ENCODE measurements at places on chromosomes 5 and 9. TPM values are rescaled to one million over a fixed set of nuclear protein-coding genes. Genes with fewer than 3 reads are reported as not detected.

Gene SLC36A2
- not detected for total RNA-seq

GRCh38 chr5:6085341-6085860 lies 292.9 kb downstream of the MED10 start:
- DNase-seq = no peak
- no peak overlapping the region for H3K4me3 ChIP-seq
- no peaks in the 10 kb centered on the region for H3K36me3 ChIP-seq
- H3K4me1 ChIP-seq = no peaks in the 10 kb centered on the region
- no peak overlapping the region for H3K27ac ChIP-seq
- no peaks in the 10 kb centered on the region for H3K27me3 ChIP-seq

DNA sequence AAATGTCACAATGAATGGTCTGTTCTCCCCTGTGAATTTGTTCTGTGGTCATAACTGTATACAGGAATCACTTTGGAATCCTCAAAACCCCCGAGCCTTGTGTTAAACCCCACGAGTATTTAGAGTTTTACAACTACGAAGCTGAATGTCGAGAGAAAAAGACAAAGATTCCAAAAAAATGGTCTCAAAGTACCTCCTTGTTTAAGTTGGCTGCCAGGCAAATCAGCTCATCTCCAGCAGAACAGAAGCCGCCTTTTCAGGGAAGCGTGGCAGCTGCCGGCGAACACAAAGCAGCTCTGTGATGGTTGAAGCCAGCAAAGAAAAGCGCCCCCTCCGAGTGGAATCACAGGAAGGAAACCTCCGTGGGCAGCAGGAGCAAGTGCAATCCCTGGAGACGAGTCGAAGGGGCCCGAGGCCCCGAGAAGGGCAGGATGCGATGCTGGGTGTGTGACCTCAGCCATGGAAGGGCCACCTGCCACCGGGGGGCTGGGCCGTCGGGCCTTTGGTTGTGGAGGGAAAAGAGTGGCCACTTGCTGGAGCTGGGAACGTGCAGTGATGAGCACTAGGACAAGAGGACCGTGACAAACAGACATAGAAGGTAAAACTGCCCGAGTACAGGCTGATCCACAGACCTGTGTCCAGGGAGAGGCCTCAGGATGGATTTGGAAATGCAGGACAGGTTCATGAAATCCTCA lies 706.4 kb downstream of the SEMA5A start:
- no peak for DNase-seq
- peaks cover 22% of the 10 kb centered on the region for H3K4me1 ChIP-seq
- H3K27ac ChIP-seq = no peak overlapping the region

DNA sequence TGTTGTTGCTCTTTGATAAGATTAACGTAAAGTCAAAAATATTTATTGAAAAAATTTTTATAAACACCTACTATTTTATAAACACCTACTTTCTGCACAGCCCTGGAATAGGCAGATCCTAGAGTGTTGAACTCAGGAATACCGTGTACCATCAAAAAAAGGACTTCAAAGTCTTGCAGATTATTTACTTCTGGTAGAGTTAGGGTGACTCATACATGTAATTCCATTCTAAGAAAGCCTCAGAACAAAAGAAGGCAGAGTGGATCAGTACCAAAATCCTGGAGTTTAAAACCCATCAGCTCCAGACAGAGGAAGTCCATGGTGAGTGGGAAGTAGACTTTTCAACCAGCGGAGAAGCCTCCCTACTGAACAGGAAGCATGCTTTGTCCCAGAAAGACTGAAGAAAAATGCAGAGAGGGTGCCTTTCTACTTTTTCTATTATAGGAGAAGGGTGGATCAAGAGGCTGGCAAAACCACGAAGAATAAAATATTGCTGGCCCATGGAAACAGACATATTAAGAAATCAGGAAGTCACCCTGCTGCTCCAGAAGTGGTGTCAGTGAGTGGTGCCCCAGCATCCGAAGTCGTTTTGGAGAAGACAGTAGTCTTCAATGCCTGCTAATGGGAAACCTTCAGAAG lies 45.1 kb upstream of the DAB2 start:
- no peaks in the 10 kb centered on the region for H3K36me3 ChIP-seq
- H3K27ac ChIP-seq = no peak overlapping the region
- DNase-seq = no peak
- H3K27me3 ChIP-seq = no peaks in the 10 kb centered on the region
- peaks cover 40% of the 10 kb centered on the region for H3K4me1 ChIP-seq
- H3K4me3 ChIP-seq = no peak overlapping the region

Gene GGTA1
- 1.1 TPM for total RNA-seq

GRCh38 chr9:130884542-130885483 lies 11.8 kb downstream of the QRFP start:
- no peak overlapping the region for H3K4me3 ChIP-seq
- no peak overlapping the region for H3K27ac ChIP-seq
- H3K36me3 ChIP-seq = peaks cover 51% of the 10 kb centered on the region
- H3K4me1 ChIP-seq = peaks cover 3% of the 10 kb centered on the region

- no peaks in the 10 kb centered on the region for H3K27me3 ChIP-seq
- peaks cover 4% of the 10 kb centered on the region for H3K36me3 ChIP-seq
- peaks cover 4% of the 10 kb centered on the region for H3K4me1 ChIP-seq
- H3K4me3 ChIP-seq = no peak overlapping the region
- H3K27ac ChIP-seq = no peak overlapping the region
- peak; percentile 8 for DNase-seq
These were observed 38.4 kb downstream of the ZNF618 start for GRCh38 chr9:113914517-113914916.

- peaks cover 3% of the 10 kb centered on the region for H3K36me3 ChIP-seq
- H3K27ac ChIP-seq = peak overlapping the region; percentile 98
- peaks cover 12% of the 10 kb centered on the region for H3K4me1 ChIP-seq
- DNase-seq = no peak
- no peak overlapping the region for H3K4me3 ChIP-seq
These were observed 93.8 kb upstream of the BNC2 start for GRCh38 chr9:16964228-16964627.

DNA sequence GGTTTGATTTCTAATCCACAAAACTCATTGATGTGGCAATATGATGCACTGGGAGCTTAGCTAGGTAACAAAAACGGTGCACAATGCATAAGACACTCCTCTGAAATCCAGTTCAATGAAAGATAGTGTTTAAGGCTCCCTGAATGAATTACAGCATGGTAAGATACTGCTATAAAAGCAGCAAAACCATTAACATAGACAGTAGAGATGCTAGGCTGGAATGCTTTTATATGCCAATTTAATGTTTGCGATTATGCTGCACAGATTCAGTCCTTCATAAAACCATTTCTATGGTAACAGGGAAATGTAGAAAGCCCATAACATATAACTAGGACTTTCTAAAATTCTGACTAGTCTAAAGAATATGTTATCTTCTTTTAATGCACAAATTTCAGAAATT lies 180.8 kb upstream of the NUDT12 start:
- no peak overlapping the region for H3K4me3 ChIP-seq
- no peak for DNase-seq
- no peaks in the 10 kb centered on the region for H3K36me3 ChIP-seq
- H3K27me3 ChIP-seq = peaks cover 3% of the 10 kb centered on the region
- no peaks in the 10 kb centered on the region for H3K4me1 ChIP-seq
- no peak overlapping the region for H3K27ac ChIP-seq

GRCh38 chr5:137453483-137454080 lies 45.5 kb downstream of the SPOCK1 start:
- H3K4me3 ChIP-seq = no peak overlapping the region
- peaks cover 3% of the 10 kb centered on the region for H3K4me1 ChIP-seq
- no peak for DNase-seq
- no peaks in the 10 kb centered on the region for H3K27me3 ChIP-seq
- no peak overlapping the region for H3K27ac ChIP-seq

DNA sequence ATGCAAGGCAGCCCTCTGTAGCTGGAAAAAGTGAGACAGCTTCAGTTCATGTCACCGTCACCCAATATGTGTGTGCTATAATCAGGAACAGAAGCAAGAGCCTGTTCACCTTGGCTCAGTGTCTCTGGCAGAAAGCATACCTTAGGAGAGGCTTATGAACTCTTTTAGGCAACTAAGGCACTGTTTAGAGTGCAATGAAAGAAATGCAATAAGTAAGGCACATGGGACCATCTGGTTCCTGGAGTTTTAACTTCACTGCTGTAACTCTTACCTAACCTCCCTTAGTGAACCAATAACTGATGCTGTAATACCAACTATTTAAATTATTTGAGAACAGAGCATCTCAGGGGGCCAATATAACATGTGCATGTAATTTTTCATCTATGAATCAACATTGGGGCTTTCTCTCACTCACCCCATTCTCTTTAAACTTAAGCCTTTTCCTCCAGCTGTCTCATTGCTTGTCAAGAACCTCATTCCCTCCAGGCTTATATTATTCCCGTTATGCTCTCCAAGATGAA lies 32.4 kb downstream of the C9 start:
- H3K4me1 ChIP-seq = no peaks in the 10 kb centered on the region
- no peak overlapping the region for H3K27ac ChIP-seq
- no peaks in the 10 kb centered on the region for H3K36me3 ChIP-seq
- peaks cover 41% of the 10 kb centered on the region for H3K27me3 ChIP-seq

DNA sequence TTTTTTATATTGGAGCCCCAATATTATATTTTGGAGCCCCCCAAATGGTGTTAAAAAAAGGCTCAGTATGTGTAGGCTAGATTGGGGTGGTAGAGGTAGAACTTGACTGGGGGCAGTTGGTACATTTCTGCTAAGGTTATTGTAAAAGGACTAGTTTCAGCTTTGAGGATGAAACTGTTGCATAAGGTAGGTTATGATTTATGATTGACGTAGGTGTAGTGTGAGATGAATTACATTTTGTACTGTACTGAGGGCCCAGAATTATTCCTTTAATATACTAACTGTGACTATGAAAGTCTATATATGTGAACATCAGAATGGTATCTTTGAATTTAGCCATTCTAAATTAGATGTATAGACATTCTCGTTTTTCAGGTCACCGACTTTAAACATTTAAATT lies 3.6 kb downstream of the RIC1 start:
- no peak overlapping the region for H3K27ac ChIP-seq
- H3K36me3 ChIP-seq = peaks cover 14% of the 10 kb centered on the region
- H3K4me1 ChIP-seq = peaks cover 42% of the 10 kb centered on the region
- no peak overlapping the region for H3K4me3 ChIP-seq
- no peak for DNase-seq
- no peaks in the 10 kb centered on the region for H3K27me3 ChIP-seq

GRCh38 chr5:40485021-40485998 lies 194.4 kb upstream of the PTGER4 start:
- peaks cover 5% of the 10 kb centered on the region for H3K4me1 ChIP-seq
- no peaks in the 10 kb centered on the region for H3K27me3 ChIP-seq
- H3K27ac ChIP-seq = no peak overlapping the region
- no peak for DNase-seq

Gene TEK
- 1.3 TPM for total RNA-seq

DNA sequence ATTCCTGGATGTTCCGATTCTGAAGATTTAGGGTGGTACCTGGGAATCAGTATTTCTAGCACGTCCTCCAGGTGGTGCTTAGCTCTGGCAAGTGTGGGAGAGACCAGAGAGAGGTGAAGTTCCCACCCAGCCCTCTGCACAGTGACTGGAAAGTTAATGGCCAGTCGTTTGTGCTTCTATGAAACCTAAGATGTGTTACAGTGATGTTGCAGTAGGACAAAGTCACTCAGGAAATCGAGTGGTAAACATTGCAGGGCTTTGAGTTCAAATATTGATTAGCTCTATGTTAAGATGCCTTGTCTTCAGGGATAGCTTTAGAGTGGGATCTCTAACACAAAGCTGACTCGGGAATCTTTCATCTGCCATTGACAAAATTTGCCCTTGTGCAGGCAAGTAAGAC lies 55.6 kb downstream of the PIK3R1 start:
- DNase-seq = no peak
- no peaks in the 10 kb centered on the region for H3K27me3 ChIP-seq
- no peak overlapping the region for H3K4me3 ChIP-seq
- H3K27ac ChIP-seq = no peak overlapping the region
- H3K4me1 ChIP-seq = peaks cover 14% of the 10 kb centered on the region

GRCh38 chr9:126526218-126527108 lies 87.3 kb upstream of the LMX1B start:
- H3K36me3 ChIP-seq = no peaks in the 10 kb centered on the region
- DNase-seq = no peak
- no peak overlapping the region for H3K27ac ChIP-seq
- H3K4me1 ChIP-seq = peaks cover 37% of the 10 kb centered on the region

Gene DBH
- not detected for total RNA-seq

DNA sequence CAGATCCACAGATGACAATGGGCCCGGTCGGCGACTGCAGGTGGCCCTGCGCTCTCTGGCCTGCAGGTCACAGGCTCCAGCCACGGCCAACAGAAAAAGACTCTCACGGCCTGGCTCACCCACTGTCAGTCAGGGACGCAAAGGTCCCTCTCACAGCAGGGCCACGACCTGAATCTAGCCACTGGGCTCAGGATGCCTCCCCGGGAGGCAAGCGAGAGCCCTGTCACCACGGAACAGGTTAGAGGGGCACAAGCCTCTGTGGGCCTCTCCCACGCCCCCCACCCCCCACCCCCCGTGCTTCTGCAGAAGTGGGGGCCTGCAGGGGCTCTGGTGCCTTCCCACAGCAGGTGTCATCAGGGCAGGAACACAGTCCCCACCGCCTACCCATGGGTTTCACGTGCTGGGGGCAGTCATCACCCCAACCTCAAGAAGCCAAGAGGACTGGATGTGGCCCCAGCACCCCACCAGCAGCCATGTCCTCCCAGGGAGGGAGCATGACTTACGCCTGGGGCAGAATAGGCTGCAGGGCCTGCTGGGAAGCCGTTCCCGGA lies 17.3 kb upstream of the EGFL7 start:
- no peak overlapping the region for H3K27ac ChIP-seq
- no peak overlapping the region for H3K4me3 ChIP-seq
- H3K27me3 ChIP-seq = no peaks in the 10 kb centered on the region
- no peaks in the 10 kb centered on the region for H3K36me3 ChIP-seq
- DNase-seq = no peak

- H3K4me1 ChIP-seq = peaks cover 24% of the 10 kb centered on the region
- no peak for DNase-seq
- peak overlapping the region; percentile 49 for H3K27ac ChIP-seq
- H3K27me3 ChIP-seq = no peaks in the 10 kb centered on the region
These were observed 29.5 kb downstream of the CCNH start for GRCh38 chr5:87383216-87383615.

Gene PRSS3
- not detected for total RNA-seq

DNA sequence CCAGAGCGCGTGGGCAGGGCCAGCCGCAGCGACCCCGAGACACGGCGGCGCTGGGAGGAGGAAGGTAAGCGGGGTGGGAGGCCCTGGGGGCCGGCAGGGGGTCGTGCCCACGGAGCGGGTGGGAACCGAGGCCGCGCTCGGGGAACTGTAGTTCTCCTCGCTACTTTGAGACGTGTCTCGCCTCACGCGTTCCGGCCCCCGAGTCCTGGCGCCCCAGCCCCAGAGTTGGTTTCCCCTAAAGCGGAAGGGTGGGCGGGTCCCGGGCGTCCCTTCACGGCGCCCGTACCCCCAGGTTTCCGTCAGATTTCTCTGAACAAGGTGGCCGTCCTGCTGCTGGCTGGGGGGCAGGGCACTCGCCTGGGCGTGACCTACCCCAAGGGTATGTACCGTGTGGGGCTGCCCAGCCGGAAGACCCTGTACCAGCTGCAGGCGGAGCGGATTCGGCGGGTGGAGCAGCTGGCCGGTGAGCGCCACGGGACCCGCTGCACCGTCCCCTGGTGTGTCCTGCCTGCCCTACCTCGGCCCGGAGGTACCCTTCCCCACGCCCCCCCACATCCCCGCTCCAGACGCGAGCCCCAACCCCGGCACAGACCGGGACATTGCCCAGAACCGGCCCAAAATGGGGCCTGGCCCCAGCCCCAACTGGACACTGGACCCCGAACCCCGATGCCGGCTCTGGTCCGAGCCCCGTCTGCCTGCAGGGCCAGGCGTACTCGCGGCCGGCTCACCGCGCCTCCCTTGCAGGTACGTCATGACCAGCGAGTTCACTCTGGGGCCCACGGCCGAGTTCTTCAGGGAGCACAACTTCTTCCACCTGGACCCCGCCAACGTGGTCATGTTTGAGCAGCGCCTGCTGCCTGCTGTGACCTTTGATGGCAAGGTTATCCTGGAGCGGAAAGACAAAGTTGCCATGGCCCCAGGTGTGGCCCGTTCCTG lies 709 bp downstream of the UAP1L1 start:
- no peaks in the 10 kb centered on the region for H3K27me3 ChIP-seq
- H3K4me1 ChIP-seq = peaks cover 12% of the 10 kb centered on the region
- no peak for DNase-seq
- H3K27ac ChIP-seq = no peak overlapping the region
- peaks cover 2% of the 10 kb centered on the region for H3K36me3 ChIP-seq
